ENCODE measurements at places on chromosomes 16 and 17.
A peak's percentile ranks its signal among the peaks of the same experiment; 100 is the strongest.

GRCh38 chr16:13463619-13464018 lies 456.3 kb upstream of the ERCC4 start:
- H3K4me3 ChIP-seq = no peak overlapping the region
- DNase-seq = no peak
- no peak overlapping the region for H3K27ac ChIP-seq
- H3K4me1 ChIP-seq = no peaks in the 10 kb centered on the region

DNA sequence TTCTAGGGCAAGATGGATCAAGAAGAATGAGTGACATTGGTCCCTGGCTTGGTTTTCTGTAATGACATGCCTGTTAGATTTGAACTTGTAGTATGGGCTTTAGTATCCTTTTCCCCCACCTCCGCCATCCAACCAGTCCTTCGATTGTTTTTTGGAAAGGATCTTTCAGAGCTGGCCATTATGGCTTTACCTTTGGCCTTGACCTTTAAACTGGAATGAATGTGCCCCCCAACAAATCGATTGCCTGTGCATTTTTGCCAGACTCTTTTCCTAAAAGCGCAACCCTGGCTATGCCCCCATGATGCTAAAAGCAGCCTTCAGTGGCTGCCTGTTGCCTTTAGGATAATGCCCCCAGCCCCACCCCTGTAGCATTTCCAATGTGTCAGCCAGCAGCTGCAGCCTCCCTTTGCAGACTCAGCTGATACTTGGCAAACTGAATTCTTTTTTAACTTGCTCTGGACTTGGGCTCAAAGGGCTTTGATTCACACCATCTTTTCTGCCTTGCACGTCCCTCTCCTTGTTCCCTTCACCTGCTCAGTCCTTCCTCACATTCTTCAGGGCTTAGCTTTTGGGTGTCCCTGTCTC lies 4.0 kb downstream of the GPRC5C start:
- no peaks in the 10 kb centered on the region for H3K36me3 ChIP-seq
- H3K27me3 ChIP-seq = peaks cover 46% of the 10 kb centered on the region
- H3K27ac ChIP-seq = no peak overlapping the region

DNA sequence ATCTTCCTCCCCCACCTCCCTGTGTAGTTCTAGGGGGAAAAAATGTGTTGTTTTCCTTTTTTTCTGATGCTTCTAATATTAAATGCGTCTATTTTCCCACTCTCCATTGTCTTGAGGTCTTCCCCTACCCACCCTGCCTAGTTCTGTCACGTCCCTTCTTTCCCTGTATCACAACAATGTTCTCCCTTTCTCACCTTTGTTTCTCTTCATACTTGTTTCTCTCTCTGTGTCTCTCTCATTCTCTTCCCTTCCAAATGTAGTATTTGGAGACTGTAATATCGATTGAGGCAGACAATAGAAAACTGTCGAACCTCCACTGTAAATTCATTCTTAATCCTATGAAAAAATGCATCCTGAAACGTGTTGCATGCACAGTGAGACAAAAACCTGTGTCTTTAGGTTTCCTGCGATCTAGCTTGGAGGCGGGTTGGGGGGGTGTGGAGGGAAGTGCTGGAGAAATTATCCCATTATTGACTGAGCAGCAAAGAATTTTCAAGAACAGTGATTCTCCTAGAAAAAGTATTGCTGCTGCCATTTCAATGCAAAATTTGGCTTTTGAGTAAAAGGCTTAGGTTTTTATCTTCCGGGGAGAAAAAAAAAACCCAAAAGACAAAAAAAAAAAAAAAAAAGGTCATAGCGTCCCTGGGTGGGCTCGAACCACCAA lies 1.3 kb upstream of the PSMB3 start:
- peaks cover 32% of the 10 kb centered on the region for H3K4me1 ChIP-seq
- H3K27me3 ChIP-seq = peaks cover 33% of the 10 kb centered on the region
- DNase-seq = no peak
- peak overlapping the region; percentile 97 for H3K27ac ChIP-seq
- peak overlapping the region; percentile 98 for H3K4me3 ChIP-seq
- H3K36me3 ChIP-seq = peaks cover 11% of the 10 kb centered on the region

DNA sequence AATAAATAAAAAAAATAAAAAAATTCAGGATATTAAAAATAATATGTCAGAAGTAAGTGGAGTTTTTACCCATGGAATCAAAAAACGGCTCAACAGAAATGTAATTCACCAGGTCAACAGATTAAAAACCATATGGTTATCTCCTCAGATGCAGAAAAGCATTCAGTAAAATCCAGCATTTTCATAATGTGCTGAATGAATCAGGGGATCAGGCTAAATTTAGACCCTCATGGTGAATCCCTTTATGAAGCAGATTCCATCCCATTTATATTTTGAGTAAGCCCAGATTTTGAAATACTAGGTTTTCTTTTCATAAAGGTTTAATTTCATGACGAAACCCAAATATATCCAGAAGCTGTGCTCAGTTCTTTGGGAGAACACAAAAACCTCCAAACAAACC lies 84.4 kb downstream of the OR1D5 start:
- H3K27ac ChIP-seq = no peak overlapping the region
- no peaks in the 10 kb centered on the region for H3K36me3 ChIP-seq
- no peaks in the 10 kb centered on the region for H3K27me3 ChIP-seq

- H3K27ac ChIP-seq = no peak overlapping the region
- no peak overlapping the region for H3K4me3 ChIP-seq
- no peak for DNase-seq
- H3K27me3 ChIP-seq = no peaks in the 10 kb centered on the region
- peaks cover 6% of the 10 kb centered on the region for H3K36me3 ChIP-seq
These were observed 39.3 kb upstream of the ICAM2 start for GRCh38 chr17:64059756-64060155.

GRCh38 chr17:75873587-75874322 lies 4.6 kb downstream of the TRIM47 start:
- H3K4me3 ChIP-seq = no peak overlapping the region
- peak overlapping the region; percentile 89 for H3K27ac ChIP-seq
- peaks cover under 1% of the 10 kb centered on the region for H3K27me3 ChIP-seq
- peaks cover 3% of the 10 kb centered on the region for H3K36me3 ChIP-seq

DNA sequence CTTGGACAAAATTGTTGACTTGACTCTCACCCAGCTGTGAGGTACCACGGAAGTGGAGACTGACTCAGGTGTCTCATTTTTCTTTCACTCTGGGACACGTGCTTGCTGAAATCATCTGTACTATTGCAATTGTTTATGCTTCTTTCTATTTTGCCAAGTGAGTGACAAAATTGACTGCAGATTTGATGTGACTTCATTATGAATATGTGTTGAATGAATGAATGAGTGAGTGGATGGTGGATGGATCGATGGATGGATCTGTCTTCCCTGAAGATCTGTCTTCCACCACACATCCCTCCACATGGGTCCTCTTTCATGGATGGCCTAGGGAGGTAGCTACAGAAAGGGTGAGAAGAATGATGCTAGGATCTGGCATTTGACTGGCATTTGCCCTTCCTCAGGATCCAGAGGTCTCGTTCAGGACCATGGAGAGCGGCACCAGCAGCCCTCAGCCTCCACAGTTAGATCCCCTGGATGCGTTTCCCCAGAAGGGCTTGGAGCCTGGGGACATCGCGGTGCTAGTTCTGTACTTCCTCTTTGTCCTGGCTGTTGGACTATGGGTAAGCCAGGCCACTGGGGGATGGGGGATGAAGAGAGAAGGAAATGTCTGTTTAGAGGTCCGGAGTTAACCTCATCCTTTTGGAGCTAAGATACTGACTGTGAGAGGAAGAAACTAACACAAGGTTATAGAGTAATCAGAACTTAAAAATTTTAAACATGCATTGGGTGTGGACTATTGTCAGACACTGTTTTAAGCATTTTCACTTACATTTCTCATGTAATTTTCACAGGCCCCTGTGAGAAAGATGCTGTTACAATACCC lies 12.7 kb downstream of the SLC5A11 start:
- H3K36me3 ChIP-seq = no peaks in the 10 kb centered on the region
- DNase-seq = peak; percentile 69
- H3K4me3 ChIP-seq = no peak overlapping the region
- peaks cover 2% of the 10 kb centered on the region for H3K27me3 ChIP-seq
- H3K27ac ChIP-seq = no peak overlapping the region

DNA sequence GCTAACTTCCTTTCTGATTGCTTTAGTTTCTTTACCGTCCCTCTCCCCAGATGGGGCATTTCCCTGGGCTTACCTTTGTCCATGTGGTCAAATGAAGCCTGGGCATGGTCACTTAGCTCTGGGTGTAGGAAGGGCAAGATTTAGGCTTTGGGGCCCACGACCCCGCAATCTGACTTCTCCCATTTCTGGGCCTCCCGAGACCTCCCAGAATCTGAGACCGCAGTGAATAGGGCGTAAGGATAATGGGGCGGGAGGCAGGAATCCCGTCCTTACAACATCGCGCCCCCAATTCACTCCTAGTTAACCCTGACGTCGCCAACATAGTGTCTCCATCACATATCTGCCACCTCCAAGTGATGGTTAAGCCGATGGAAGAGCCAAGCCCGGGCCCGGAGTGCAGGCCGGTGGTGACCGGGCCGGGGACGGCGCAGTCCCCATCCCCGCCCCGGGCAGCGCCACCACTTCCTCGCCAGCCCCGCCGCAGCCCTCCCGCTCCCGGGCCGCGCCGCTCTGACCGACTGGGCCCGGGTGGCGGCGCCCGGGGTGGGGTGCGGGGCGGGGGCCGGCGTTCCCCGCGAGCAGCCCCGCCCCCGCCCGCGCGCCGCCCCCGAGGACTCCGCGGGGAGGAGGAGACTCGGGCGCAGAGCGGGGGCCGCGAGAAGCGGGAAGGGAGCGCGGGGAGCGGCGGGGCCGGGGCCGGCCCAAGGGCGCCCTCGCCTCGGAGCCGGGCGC lies at the start of gene RHBDL3:
RHBDL3 (plus strand) TSS at position 641 of the 732 bp plus-strand sequence. CDS start 358 bp downstream, outside the sequence.
- no peaks in the 10 kb centered on the region for H3K36me3 ChIP-seq
- H3K27me3 ChIP-seq = peaks cover 75% of the 10 kb centered on the region
- peak within 1 kb of the TSS; percentile 76 for H3K4me3 ChIP-seq

DNA sequence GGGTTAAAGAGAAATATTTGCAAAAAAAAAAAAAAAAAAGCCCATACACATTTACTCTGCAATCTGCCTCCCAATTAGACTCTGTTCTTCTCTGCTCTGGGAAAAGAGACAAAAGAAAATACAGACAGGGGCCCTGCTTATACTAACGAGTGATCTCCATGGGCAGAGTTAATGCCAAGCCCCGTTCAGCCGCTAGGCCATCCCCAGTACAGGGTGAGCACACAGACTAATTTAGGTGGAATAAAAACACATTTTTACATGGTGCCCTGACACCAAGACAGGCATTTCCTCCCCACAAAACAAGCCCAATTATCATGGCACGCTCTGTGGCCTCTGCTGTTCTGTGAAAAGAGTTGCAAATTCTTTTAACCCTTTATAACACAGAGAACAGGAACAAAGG lies 356.3 kb upstream of the C16orf82 start:
- no peak overlapping the region for H3K27ac ChIP-seq
- no peaks in the 10 kb centered on the region for H3K36me3 ChIP-seq
- no peak overlapping the region for H3K4me3 ChIP-seq
- peaks cover 3% of the 10 kb centered on the region for H3K4me1 ChIP-seq
- no peaks in the 10 kb centered on the region for H3K27me3 ChIP-seq

- H3K27ac ChIP-seq = no peak overlapping the region
- H3K4me1 ChIP-seq = peaks cover 3% of the 10 kb centered on the region
- H3K4me3 ChIP-seq = no peak overlapping the region
- DNase-seq = no peak
- H3K36me3 ChIP-seq = no peaks in the 10 kb centered on the region
These were observed 24.5 kb upstream of the ZNF287 start for GRCh38 chr17:16593356-16594102.

DNA sequence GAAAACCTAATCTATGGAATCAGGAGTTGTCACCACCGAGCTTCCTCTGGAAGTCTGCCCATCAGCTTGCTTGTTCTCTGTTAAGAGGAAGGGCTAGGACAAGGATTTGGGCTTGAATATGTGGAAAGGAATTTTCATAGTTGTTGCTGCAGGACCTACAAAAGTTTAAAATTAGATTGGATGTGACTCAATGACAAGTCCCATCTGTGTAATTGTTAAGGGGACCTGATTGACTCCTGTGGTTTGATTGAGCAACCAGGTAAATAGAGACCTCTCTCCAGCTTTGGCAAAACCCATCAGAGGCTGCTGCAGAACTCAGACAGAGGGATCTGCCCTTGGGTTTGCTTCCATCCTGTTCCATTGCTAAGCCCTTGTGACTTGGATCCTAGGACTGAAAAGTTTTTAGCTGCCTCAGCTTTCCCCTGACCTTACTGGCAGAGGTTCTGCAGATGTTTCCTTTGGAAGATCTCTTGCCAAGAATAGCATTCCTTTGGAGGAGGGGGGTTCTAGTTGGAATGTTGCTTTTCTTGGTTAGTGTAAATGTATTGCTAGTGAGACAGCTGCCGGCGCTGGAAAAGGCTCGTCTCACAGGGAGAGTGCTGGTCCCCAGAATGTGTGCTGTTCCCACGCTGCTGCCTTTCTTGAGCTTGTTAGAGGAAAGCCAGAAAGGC lies 50.0 kb downstream of the SF3B3 start:
- H3K4me1 ChIP-seq = peaks cover 18% of the 10 kb centered on the region
- peaks cover 34% of the 10 kb centered on the region for H3K36me3 ChIP-seq
- H3K4me3 ChIP-seq = no peak overlapping the region
- no peaks in the 10 kb centered on the region for H3K27me3 ChIP-seq

- no peak overlapping the region for H3K27ac ChIP-seq
- H3K27me3 ChIP-seq = peaks cover 93% of the 10 kb centered on the region
- DNase-seq = no peak
- H3K4me3 ChIP-seq = no peak overlapping the region
- peaks cover 8% of the 10 kb centered on the region for H3K4me1 ChIP-seq
- H3K36me3 ChIP-seq = no peaks in the 10 kb centered on the region
These were observed 7.2 kb downstream of the SRCIN1 start for GRCh38 chr17:38598536-38598935.

GRCh38 chr16:16007743-16008111 lies 58.3 kb downstream of the ABCC1 start:
- H3K36me3 ChIP-seq = peaks cover 43% of the 10 kb centered on the region
- H3K4me1 ChIP-seq = peaks cover 17% of the 10 kb centered on the region
- no peaks in the 10 kb centered on the region for H3K27me3 ChIP-seq
- H3K4me3 ChIP-seq = peak overlapping the region; percentile 54
- H3K27ac ChIP-seq = peak overlapping the region; percentile 87

- H3K36me3 ChIP-seq = peaks cover 9% of the 10 kb centered on the region
- H3K4me3 ChIP-seq = no peak overlapping the region
- no peaks in the 10 kb centered on the region for H3K27me3 ChIP-seq
- H3K4me1 ChIP-seq = peaks cover 10% of the 10 kb centered on the region
- no peak for DNase-seq
These were observed 19.2 kb downstream of the KDM8 start for GRCh38 chr16:27222249-27223225.

DNA sequence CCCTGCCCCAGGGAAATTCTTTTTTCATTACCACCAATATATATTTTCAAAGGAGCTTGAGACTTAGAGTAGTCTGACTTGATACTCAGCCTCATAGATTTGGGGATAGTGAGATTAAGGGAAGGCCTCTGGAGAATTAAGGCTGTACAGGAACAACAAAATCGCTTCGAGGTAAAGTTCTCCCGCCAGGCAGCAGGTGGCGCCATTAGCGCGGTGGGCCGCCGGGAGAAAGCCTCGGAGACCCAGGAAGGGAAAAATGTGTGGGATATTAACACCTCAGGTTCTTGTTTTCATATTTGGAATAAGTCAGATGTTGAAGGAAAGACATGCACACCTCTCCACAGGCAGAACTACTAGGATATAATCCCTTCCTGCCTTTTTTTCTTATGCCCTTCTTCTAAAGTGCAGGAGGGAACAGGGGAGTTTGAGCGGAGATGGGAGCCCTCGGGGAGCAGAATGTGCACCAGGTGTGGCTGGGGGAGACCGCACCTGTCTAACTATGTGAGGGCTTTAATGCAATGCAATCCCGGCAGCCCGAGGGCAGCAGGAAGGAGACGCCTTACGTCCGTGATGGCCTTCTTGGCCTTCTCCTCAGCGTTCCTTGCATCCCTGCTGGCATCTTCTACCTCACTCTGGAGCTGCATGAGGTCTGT lies 25.9 kb downstream of the MYH3 start:
- peak; percentile 51 for DNase-seq
- H3K27ac ChIP-seq = no peak overlapping the region
- H3K27me3 ChIP-seq = no peaks in the 10 kb centered on the region
- peaks cover 2% of the 10 kb centered on the region for H3K36me3 ChIP-seq
- no peak overlapping the region for H3K4me3 ChIP-seq
